Stimulated activated CD4-positive, alpha-beta T cell treated with anti-CD3 and anti-CD28 coated beads, Interleukin-2, amount 100 ng/mL, for 4 hours (primary cell): ENCODE measurements at places on chromosomes 3 and 15.

DNA sequence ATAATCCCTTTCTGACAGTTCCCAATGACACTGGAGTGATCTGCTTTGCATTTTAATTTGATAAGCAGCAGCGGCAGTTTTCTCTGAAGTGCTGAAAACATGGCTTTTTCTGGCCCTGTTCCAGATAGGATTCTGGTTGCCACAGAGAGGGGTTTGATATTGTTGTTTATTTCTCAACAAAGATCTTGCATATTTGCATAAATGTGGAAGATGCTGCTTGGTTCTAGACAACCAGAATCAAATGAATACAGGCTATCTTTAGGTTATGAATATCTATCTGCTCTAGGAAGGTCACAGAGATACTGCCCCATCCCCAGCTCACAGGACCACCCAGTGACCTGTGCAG, 137.1 kb downstream of the ZNF609 start:
- DNase-seq, result no peak

- DNase-seq, result no peak
These were observed 55.0 kb downstream of the U2SURP start for GRCh38 chr3:143056372-143056771.

DNA sequence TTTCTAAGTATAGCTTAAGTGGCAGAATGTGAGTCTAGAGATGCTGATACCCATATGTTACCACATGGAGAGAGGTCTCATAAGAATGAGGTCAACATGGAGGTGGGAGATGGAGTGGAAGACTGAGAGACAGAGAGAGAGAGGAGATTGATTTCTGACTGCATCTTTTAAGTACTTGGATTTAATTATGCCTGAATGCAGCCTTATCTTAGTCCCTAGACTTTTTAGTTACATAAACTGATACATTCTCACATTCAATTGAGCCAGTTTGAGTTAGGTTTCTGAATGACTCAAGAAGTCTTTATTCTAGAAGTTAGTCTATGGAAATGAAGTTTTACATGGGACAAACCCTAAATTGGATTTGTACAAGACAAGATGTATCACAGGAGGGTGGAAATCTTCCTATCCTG, 58.5 kb upstream of the TNFSF10 start:
- DNase-seq, result no peak

DNA sequence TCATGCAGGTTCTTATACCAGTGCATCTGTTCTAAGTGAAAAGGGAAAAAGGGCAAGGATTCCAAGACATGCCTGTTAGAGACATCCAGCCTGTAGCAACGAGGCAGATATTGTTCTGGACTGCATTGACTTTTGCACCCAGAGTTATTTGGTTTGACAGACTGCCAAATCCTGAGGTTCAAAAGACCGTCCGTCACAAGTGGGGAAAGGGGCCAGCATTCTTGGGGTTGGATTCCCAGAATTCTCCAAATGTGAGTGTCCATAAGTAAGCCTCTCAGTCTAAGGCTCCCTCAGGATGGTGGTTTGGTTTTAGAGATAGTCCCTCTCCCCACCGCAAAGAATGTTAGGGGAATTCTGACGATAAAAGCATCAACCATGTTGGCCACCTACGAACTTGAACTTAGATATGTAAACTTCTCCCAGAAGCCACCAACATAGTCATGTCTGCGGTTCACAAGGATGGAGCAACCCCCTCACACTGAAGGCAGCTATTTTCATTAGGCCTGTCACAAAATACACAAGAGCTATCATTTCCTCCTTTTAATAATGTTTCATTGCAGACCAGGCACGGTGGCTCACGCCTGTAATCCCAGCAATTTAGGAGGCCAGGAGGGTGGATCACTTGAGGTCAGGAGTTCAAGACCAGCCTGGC, 13.6 kb upstream of the LACTB start:
- DNase-seq, result no peak

DNA sequence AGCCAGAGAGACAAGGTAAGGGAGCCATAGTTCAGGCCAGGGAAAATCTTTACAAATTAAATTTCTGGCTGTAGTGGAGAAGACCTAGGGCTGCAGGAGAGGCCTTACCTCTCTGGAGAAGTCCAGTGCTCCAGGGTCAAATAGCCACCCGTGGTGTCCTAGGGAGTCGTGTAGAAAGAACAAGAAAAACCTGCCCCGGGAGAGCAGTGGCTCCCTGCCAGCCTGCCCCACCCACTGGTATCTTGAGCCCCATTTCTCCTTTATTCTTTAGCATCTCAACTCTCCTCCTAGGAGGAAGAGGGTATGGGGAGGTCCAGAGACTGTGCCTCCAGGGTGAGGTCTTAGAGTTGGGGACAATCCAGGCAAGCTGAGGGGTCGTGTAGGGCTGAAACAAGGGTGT, 32.1 kb upstream of the NTRK3 start:
- no peak for DNase-seq
